NCI-H1048 (cell line): ENCODE measurements at places on chromosomes 11 and 22.

- no peak for DNase-seq
Observed at GRCh38 chr11:117097389-117098268, 599 bp downstream of the SIK3 start.

DNA sequence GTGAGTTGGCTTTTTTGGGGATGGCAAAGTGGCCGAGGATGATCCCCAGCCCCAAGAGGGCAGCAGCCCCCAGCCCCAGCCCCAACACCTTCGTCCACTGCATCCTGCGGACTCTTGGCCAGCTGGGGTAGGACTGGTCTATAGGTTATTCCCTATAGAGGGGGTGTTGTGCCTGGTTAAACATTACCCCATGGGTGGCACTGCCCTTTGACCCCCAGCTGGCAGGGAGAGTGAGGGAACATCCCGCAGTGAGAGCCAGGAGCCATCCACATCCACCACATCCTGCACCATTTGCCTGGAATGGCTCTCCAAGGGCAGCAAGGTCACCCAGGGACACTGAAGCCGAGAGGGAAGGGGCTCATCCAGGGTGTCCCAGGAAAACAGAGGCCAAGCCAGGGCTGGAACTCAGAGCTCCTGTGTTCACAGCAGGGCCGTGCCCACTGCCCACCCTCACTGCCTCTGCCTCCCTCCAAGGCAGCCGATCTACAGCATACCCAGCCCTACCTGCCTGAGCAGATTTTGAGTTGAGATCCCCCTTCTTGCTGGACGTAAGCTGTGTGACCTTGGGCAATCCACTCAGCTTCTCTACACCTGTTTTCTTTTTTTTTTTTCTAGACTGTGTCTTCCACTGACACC, at the start of gene NAALADL1:
NAALADL1 (minus strand) TSS at position 135 of the 636 bp plus-strand sequence; CDS start at position 103, 32 bp downstream.
- no peak for DNase-seq

- DNase-seq: no peak
Observed at GRCh38 chr22:49351761-49352227, 475.9 kb downstream of the BRD1 start.

- no peak for DNase-seq
Observed at GRCh38 chr11:36628141-36628540, 30.1 kb upstream of the RAG2 start.

GRCh38 chr11:134498326-134499139, 86.5 kb upstream of the B3GAT1 start:
- no peak for DNase-seq
